ENCODE measurements at places on chromosomes 7 and 10.

GRCh38 chr10:45564303-45564959 lies 108.1 kb downstream of the ZFAND4 start:
- no peak for DNase-seq

- DNase-seq: no peak
Observed at GRCh38 chr7:44325201-44325671, at the start of gene CAMK2B. TSS of gene CAMK2B (minus strand) at chr7:44325594. CDS start at chr7:44325421, 173 bp downstream.

DNA sequence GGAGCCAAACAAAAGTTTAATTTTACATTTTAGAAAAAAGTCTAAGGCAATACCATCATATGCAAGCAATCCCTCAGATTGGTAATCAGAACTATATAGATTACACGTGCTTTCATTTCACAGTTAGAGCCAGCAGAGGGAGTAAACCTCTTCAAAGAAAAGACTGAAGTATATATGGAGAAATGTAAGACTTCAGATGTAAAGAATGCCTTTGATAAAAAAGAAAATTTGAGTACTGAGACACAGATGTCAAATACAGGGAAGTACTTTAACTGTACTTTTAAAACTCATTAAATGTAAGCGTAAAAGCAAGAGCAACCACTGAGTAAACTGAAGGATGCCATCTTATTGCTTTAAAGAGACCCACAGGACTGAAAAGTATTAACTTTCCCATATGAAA lies 101.4 kb upstream of the FAM133B start:
- DNase-seq: peak; percentile 57

- DNase-seq: no peak
Observed at GRCh38 chr10:62433181-62433692, 59.1 kb downstream of the ZNF365 start.

- DNase-seq: no peak
Observed at GRCh38 chr7:98483964-98484545, 83.2 kb upstream of the BAIAP2L1 start.

DNA sequence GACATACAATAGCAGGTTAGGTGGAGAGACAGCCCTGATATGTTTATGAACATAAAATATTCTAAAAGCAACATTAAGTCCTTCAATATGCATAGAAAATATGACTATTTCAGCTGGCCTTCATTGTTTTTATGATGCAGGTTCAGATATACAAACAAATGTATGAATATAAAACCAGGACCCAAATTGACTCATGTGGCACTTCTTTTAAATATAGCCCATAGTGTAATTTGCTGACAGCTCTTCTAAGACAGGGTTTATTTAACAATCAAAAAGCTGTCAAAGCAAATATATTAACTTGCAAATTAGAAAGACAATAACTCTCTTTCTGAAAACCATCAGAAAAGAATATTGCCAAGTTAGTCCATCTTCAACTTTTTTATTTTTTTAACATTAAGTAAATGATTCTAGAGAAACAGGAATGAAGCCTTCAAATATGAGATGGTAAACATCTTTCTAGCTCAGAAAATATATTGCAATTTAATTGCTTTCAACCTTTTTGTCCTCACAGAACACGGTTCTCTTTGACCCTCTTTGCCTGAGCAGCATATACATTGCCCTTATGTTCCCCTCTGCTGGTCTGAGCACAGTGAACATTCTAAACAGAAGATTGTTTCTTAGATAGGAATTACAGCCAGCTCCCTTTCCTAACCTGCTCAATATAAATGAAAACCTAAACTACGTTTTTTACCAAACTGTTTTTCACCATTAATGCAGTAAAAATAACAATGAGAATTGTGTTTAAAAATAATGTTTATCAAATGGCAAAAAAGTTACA lies 82.8 kb downstream of the CACNA2D1 start:
- no peak for DNase-seq

- no peak for DNase-seq
Observed at GRCh38 chr7:21616796-21617436, 74.1 kb downstream of the DNAH11 start.

- no peak for DNase-seq
Observed at GRCh38 chr7:112398534-112398933, 51.7 kb upstream of the IFRD1 start.

- DNase-seq: no peak
Observed at GRCh38 chr10:89167915-89168314, 39.2 kb downstream of the CH25H start.

DNA sequence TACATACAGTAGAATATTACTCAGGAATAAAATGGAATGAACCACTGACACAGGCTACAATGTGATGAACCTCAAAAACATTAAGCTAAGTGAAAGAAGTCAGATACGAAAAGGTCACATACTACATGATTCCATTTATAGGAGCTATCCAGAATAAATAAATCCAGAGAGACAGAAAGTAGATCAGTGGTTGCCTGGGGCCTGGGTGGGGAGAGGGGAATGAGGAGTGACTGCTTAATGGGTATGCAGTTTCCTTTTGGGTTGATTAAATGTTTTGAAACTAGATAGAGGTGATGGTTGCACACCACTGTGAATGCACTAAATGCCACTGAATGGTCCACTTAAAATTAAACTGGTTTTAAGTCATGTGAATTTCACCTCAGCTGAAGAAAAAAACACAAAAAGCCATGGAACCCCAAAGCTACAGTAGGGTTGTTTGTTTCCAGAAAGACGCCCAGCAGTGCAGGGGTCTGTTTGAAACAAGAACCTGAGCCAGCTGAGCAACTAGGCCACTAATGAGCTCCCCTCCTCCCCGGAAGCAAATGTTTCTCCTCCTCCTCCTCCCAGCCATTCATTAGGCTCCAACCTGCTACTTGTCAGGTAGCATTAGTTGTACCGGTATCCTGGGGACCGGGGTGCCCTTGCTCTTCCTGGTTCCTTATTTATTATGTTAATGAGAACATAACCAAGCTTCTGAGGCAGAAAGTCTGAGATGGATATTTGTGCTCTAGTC lies 168.4 kb downstream of the EVX1 start:
- no peak for DNase-seq

DNA sequence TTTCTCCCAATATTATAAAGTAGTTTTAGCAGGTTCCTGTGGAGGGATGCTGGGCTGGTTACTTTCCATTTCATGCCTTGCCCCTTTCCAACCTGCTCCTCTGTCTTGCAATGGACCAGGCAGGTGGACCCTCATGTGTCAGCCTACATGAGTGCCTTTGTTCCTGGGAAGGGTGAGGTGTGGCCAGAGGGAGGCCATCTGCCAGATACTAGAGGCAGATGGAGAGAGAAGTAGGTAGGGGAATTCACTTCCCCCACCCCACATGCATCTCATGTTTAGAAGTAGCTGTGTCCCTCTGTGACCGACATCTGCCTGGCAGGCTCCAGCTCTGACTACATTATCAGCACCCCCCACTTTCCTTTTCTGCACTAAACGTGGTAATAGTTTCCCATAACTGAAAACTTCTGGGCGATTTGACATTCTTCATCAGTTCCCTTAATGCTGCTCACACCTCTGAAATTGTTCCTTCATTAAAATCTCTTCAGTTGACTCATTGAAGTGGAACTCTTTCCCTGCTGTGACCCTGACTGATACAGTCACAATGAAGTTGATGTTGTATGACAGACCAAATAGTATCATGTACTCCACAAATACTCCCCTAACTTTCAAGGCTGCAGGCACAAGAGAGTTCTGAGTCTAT lies 396.3 kb upstream of the FZD8 start:
- DNase-seq: no peak

GRCh38 chr10:99524736-99525380 lies 7.9 kb upstream of the NKX2-3 start:
- DNase-seq: no peak

GRCh38 chr7:115475206-115475605 lies 553.3 kb downstream of the MDFIC start:
- no peak for DNase-seq

- no peak for DNase-seq
Observed at GRCh38 chr7:101201695-101202602, 1.1 kb upstream of the MOGAT3 start.

DNA sequence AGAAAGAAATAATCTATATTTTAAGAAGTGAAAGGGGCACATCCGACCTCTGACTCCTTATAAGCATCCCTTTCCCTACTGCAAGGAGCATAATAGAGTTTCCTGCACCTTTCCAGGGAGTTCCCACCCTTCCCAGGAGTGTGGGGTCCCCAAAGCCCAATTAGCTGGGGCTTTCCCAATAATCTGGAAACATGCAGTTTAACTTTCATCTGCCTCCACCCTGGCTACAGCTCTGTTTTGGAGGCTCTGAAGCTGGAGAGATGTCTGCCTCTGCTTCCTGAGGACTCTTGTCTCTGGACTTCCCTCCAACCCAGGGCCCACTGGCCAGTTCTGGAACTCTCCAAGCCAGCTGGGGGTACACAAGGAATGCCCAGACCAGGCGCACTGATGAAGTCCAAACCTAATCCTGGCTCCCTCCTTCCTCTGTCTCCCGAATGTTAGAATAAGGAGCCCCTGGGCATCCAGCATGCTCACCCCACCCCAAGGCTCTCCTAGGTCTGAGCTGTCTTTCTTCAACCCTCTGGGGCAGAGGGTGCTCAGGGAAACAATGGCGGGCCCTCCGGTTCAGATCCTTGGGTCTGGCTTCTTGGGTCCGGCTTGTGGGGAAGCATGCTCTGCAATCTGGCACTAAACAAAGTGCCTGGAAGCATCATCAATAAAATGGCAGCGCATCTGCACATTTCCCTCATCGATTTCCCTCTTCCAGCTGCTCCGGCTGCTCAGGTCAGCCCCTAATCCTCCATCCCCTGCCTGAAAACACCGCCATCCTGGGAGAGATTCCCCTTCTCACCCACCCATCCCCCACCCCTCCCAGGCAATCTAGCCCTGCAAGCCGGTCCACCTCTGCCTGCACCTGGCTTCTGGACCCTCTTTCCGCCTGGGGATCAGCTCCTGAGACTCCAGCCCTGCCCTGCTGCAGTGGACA lies 13.3 kb downstream of the HOXA4 start:
- no peak for DNase-seq

- peak; percentile 15 for DNase-seq
Observed at GRCh38 chr7:144391823-144392255, 11.7 kb downstream of the NOBOX start.

- DNase-seq: no peak
Observed at GRCh38 chr7:55104123-55104522, 85.3 kb downstream of the EGFR start.

All from hematopoietic multipotent progenitor cell treated with erythropoietin and hydrocortisone succinate and interleukin-3 and kit ligand, for 17 days (in vitro differentiated cells).